ENCODE measurements at places on chromosomes 3 and 15.

DNA sequence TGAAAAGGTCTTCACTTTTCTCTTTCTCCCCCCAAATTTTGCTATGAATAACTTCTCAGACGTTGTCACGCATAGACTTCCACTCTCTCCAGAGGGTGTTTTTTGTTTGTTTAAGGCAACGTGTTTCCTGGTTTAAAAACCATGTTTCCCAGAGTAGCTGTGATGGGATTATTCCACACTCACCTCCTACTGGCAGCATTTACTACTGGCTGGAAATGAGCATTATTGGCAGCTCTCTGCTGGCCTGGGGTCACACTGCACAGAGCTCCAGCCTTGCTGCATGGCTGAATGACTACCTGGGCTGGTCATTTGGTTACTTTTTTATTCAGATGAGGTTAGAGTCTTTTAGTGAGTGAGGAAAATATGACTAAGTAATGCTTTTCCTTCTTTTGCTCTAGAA, 65.2 kb downstream of the RARB start:
- no peak for DNase-seq

DNA sequence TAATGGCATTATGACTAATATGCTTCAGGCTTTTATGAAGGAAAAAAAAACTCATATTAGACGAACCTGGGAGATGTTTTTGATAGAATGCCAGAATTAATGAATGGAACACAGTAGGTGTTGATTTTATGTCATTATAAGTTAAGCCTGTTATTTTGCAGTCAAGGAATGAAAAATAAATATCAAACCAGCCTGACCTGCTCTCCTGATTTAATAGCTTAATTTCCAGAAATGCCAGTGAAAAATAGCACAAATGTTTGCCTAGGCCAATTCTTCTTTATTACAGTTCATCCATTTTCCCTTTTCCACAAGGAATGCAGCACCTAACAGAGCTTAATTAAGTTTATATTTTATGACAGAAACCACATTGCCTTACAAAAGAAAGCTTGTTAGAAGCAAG, 292.0 kb downstream of the TBL1XR1 start:
- DNase-seq, result peak; percentile 19

- DNase-seq, result no peak
Observed at GRCh38 chr15:31455499-31455898, 128.9 kb downstream of the KLF13 start.

GRCh38 chr3:41198046-41198445, 1.3 kb upstream of the CTNNB1 start:
- no peak for DNase-seq

DNA sequence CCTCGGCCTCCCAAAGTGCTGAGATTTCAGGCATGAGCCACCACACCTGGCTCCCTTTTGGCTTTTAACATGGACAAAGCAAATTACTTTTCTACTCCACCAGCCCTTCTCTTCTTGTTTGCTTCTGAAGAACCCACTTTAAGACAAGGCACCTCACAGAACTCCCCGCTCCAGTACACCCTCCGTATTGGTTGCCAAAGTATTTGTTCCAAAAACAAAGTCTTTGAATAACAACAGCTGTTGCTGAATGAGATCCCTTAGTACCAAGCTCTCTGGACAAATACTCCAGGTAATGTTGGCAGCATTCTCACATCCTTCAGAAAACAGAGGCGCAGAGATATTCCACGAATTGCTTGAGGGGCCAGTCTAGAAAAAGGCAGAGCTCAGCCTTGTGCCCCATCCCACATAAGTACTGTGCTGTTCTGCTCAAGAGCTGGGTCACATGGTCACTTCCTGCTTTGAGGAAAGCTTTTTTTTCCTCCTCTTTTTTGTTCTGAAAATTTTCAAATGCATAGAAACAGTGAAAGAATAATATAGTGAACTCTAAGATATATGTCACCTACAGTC, 7.3 kb upstream of the CHCHD6 start:
- DNase-seq, result no peak

- no peak for DNase-seq
Observed at GRCh38 chr15:51135276-51135675, 40.6 kb upstream of the TNFAIP8L3 start.

GRCh38 chr15:31247404-31247803, 79.2 kb upstream of the KLF13 start:
- no peak for DNase-seq

All from COR-L47 (cell line).